ENCODE measurements at places on chromosomes 16 and 17. TPM values are rescaled to one million over a fixed set of nuclear protein-coding genes. Genes with fewer than 3 reads are reported as not detected.

The CHP2 gene
- 1.1 TPM for polyA plus RNA-seq

The DHRS7C gene
- not detected for polyA plus RNA-seq

The SGCA gene
- polyA plus RNA-seq, result not detected

The ZFP90 gene
- polyA plus RNA-seq, result 2.3 TPM

The TBC1D3D gene
- polyA plus RNA-seq, result 0.80 TPM

The ITGAD gene
- polyA plus RNA-seq, result not detected

The MYH13 gene
- not detected for polyA plus RNA-seq

The POLR3K gene
- polyA plus RNA-seq, result 120 TPM

All from K562 (cell line).